ENCODE measurements at places on chromosomes 4 and X.
A peak's percentile ranks its signal among the peaks of the same experiment; 100 is the strongest.

- no peak for DNase-seq
Measured at GRCh38 chr4:168612450-168613135, 115.7 kb downstream of the PALLD start.

GRCh38 chr4:55554453-55555030, 7.8 kb upstream of the CLOCK start:
- no peak for DNase-seq

GRCh38 chr4:124462954-124463828, 249.3 kb downstream of the ANKRD50 start:
- DNase-seq, result no peak

- no peak for DNase-seq
Measured at GRCh38 chr4:62544428-62544827, 1344.3 kb downstream of the ADGRL3 start.

DNA sequence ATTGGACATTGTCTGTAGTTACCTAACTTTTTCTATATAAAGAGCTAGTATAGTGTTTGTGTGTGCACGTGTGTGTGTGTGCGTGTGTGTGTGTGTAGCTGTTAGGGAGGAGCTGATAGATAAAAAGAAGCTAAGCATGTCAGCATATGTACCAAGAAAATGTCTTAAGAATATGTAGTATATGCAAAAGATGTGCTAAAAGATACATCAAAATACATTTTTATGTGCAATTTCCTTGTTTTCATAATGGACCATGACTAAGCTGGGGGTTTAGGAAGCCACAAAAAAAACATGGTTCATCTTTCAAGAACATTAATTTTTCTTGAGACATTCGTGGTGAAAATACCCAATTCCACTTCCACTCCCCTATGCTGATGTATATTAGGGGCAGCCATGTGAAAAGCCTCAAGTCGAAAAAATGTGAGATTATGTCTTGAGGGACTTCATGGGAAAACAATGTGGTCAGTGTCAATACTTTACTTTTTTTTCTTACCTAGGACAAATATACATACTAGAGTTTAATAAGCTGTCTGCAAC, 1599.7 kb downstream of the ARAP2 start:
- no peak for DNase-seq

DNA sequence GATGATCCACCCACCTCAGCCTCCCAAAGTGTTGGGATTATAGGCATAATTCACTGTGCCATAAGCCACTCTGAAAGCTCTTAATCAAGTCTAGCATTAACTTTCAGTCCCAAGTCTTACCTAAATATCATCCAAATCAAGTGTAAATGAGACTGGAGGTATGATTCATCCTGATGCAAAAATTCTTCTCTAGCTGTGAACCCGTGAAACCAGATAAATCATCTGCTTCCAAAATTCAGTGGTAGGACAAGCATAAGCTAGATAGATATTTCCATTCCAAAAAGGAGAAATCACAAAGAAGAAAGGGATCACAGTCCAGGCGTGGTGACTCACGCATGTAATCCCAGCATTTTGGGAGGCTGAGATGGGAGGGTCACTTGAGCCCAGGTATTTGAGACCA, 8.8 kb upstream of the TBC1D25 start:
- no peak for DNase-seq

- no peak for DNase-seq
Measured at GRCh38 chr4:6524436-6524835, 50.6 kb upstream of the MAN2B2 start.

DNA sequence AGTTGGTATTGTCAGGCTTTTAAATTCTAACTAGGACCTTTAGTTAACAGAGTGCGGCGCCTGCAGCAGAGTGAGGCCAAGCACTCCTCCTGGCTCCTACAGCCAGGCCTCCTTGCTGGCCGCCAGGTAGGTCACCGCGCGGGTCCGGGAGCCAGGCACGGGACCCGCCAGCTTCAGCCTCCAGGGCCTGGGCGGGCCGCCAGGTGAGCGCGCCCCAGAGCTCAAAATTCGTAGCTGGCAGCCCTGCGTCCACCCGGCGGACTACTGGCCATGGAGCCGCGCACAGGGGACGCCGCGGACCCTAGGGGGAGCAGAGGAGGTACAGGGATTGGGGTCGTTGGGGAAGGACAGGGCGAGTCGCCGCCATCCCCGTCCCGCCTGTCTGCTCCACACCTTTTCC, at the start of gene MAGIX:
TSS of gene MAGIX (plus strand) at position 139 of the 400 bp plus-strand sequence. CDS start at position 271, 132 bp downstream.
- no peak for DNase-seq

GRCh38 chr4:51909236-51909703, 66.3 kb downstream of the DCUN1D4 start:
- no peak for DNase-seq

GRCh38 chrX:2401590-2402360, 99.0 kb downstream of the DHRSX start:
- DNase-seq, result no peak

- DNase-seq, result no peak
Measured at GRCh38 chrX:40467454-40467853, 113.3 kb upstream of the ATP6AP2 start.

DNA sequence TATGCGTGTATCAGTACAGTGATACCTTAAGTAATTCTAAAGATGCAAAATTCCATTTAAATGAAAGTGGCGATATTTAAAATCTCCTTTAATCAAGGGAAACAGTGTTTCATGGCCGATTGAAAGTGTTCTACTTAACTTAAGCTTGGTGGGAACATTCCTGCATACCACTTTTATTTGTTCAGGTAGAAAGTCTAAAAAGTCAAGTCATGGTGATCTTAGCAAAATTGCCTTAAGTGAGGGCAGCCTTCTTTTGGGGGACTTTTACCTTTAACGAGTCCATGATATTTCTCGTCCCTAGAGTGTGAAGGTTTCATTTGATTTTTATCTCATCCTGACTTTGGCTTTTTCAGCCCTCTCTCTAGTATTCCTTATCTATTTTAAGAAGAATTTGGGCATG, 149.2 kb downstream of the KDM6A start:
- DNase-seq, result no peak

DNA sequence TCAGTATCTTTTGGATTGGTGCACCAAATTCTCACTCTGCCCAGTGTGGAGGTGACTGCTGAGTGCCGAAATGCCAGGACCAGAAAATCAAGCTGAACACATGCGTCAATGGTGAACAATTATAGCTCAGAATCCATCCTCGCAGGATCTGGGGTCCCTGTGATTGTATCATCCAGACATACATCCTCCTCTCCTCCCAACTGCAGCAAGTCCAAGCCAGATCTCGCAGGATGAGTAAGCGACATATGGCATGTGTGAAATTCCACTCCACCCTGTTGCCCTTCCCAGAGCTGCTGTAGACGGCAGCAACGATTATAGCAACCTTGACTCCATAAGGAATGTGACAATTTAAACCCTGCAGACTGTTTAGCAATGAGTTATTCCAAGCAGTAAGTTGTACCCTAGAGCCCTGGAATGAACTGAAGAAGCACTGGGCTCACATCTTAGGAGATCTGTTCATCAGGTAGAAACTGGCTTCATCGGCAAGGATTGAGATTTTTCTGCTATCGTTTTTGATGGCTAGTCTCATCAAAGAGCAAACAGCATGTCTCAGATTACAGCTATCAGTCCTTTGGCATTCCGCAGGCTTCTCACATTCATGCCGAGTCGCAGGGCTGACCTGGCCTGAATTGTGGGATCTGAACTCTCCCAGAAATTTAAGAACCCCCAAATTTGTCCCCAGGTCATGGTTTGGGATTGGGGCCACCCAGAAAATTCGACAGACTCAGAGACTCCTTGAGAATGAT, 35.5 kb upstream of the SORBS2 start:
- DNase-seq, result peak; percentile 46

DNA sequence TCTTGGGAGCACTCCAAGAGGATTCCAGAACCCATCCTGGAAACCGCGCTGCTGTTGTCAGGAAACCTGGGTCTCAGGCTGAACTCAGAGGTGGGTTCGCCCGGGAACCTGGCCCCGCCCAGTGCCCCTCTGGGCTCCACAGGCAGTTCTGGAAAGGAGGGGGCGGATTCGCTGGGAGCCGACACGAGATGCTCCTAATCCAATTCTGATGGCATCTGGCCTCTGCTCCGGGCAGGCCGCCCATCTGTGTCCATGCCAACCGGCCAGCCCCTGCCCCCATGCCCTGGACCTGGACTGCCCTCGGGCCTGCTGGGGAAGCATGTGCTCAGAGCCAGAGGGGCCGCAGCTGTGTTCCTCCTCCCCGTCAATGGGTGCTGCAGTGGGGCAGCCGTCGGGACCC, 21.0 kb downstream of the ATP2B3 start:
- DNase-seq, result no peak

GRCh38 chr4:100317032-100317864, 127.0 kb upstream of the DDIT4L start:
- DNase-seq, result no peak

DNA sequence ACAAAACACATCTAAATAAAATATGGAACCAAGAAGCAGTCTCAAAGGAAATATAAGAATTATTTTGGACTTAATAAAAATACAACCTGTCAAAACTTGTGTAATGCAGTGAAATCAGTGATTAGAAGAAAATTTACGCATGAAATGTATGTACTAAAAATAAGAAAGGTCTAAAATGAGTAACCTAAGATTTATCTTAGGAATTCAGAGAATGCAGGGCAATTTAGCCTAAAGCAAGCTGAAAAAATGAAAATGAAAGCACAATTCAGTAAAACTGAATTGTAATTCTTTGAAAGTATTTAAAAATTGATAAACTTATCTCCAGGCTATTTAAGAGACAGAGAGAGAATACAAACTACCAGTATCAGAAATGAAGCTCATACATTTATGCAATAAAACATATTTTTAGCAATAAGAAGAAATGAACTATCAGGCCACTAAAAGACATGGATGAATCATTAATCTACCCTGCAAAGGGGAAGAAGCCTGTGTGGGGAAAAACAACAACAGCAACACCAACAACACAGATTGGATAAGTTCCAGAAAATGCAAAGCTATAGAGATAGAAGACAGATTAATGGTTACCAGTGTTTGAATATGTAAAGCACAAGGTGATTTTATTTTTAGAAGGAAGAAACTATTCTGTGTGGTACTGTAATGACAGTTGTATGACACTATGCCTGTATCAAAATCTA, 442.0 kb upstream of the ADGRL3 start:
- DNase-seq, result no peak

GRCh38 chrX:17242470-17242869, 132.5 kb upstream of the NHS start:
- DNase-seq, result peak; percentile 29

DNA sequence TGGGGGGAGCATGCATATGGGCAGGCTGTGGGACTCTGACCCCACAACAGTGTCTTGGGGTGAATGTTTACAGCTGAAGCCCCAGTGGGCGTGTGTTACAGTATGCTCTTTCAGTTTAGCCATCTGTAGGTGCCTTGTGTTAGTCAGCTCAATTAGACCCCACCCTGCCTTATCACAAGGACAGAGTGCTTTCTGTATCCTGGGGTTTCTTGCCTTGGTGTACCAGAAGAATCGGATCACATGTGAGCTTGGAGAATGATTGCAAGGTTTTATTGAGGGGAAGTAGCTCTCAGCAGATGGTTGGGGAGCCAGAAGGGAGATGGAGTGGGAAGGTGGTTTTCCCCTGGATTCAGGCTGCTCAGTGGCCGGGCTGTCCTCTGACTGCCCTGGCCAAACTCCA, 27.3 kb downstream of the SH3BGRL start:
- no peak for DNase-seq

DNA sequence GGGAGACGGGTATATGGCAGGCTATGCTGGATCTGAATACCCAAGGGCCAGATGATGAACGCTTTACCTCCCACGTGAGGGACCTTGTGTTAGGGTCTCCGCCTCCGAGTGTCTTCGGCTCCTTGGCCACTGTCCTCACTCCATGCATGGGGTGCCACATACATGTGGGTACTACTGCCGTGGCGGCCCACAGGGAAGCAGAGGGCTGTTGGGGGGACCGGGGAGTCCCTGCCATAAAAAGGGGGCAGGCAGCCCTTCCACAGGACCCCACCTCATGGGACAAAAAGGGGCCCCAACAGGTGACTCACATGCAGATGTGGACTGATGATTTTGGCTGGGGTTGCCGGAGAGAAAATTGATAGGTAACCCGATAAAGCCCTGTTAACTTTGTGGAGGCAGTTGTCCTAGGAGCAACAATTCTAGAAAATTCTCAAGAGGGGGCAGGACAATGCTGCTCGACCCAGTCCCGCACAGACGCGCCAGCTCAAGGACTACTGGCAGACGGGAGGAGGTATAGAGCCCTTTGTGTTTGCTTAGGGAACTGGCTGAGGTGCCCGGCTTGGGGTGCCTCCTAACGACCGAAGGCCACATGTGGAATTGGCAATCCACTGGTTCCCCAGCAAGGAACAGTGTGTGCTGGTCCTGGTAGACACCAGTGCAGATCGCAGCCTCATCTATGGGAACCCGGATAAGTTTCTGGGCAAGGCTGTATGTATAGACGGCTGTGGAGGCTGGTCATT, 695.7 kb upstream of the AGA start:
- no peak for DNase-seq

GRCh38 chrX:14496674-14497073, 32.7 kb upstream of the GLRA2 start:
- no peak for DNase-seq

DNA sequence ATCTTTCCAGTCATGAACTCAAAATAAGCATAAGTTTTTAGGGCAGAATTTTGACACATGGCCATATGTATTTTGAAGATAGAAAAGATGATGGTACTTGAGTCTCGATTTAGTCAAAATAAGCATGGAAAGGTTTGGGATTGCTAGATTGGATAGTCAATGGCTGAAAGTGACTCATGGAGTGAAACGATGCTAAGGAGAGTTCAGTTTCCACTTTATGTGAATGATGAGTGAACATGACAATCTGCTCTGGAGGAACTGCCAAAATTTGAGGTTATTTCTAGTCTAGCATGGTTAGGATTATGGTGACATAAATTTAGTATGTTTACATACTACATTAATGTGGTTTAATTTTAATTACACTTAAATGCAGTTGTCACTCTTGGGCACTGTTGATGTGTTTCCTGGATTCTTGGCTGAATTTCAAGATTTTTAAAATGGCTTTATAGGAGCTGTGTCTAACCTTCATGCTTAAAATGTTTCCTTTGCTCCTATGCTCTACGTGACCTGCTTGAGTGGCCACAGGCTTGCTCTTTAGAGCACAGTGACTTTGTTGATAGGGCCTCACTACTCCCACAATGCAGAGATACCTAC, 17.1 kb downstream of the DDX3X start:
- DNase-seq, result no peak

DNA sequence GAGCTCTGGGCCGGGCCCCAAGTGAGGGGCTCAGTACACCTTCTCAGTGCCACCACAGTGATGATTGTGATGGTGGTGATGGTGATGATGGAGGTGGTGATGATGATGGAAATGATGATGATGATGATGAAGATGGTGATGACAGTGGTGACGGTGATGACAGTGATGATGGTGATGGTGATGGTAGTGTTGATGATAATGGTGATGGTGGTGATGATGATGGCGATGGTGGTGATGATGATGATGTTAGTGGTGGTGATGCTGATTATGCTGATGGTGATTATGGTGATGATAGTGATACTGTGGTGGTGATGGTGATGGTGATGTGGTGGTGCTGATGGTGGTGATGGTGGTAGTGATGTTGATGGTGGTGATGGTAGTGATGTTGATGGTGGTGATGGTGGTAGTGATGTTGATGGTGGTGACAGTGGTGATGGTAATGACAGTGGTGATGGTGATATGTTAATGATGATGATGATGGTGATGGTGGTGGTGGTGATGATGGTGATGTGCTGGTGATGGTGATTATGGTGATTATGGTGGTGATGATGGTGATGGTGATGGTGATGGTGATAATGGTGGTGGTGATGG, 29.9 kb downstream of the HMX1 start:
- DNase-seq, result no peak

Measured in WERI-Rb-1 (cell line).